PC-9 (cell line): ENCODE measurements at places on chromosomes 6 and 20.

- DNase-seq = no peak
Measured at GRCh38 chr6:166251655-166252054, 56.5 kb downstream of the PRR18 start.

DNA sequence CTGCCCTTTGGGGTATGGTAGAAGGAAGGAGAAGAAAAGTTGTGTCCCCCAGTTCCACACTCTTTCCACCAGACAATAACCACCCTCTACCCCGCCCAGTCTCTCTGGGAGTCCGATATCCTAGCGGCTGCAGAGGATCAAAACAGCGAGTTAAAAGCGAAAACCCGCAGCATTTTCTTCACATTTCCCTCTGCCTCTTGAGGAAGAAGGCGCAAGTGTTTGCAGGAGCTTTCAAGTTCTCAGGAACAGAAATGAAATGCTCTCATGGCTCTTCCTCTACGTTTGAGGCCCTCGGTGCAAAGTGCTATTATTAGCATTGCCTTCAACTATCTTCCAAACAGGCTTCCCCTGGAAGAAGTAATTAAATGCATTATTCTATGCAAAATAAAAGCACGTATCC is 52.2 kb upstream of the CCDC167 start:
- no peak for DNase-seq

GRCh38 chr6:165223101-165223500 is 86.3 kb downstream of the C6orf118 start:
- DNase-seq = no peak

GRCh38 chr20:52655395-52655794 is 316.8 kb upstream of the TSHZ2 start:
- DNase-seq = no peak

DNA sequence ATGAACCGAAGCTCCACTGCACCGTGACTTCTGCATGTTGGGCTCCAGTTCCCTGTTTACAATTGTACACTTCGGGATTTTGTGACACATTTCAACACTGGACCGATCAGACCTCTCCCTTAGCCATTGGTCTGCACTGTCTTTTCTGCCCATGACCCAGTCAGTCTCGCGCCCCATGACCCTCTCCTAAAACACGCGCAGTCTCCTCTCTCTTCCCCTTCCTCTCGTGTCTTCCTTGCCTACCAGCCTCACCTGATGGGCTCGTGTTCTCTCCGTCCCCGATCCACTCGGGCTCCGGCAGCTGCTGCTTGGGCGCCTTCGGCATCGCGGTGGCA is 535 bp upstream of the ABCF1 start:
- no peak for DNase-seq

DNA sequence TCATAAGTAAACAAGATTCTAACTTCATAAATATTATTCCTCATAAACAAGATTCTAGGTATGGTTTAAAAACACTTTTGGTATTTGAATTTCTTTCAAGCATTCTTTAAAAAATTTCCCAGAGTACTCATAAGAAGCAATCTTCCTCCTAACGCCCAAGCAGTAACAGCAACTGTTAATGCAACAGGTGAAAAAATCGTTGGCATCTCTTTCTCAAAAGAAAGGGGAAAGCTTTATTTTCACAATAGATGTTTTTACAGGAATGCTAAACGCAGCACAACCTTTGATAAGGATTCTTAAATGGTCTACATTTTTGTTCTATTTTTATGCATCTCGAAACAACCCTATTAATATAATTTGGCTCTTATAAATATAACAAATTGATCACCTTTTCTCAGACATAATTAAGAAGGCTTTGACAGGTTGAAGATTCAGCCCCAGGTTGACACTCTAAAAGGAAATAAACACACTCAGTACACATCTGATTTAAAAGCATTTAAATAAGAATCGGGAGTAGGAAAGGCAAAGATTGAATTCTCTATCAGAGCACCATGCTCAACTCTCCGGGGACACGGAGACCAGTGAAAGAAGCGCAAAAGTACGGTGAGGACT is 634 bp downstream of the AHI1 start:
- no peak for DNase-seq

GRCh38 chr6:30722280-30723112 is 2.3 kb downstream of the TUBB start:
- peak; percentile 72 for DNase-seq

- no peak for DNase-seq
Measured at GRCh38 chr6:23145781-23146180, 576.4 kb downstream of the HDGFL1 start.

GRCh38 chr6:133567636-133568035 is 321.3 kb upstream of the TCF21 start:
- no peak for DNase-seq

DNA sequence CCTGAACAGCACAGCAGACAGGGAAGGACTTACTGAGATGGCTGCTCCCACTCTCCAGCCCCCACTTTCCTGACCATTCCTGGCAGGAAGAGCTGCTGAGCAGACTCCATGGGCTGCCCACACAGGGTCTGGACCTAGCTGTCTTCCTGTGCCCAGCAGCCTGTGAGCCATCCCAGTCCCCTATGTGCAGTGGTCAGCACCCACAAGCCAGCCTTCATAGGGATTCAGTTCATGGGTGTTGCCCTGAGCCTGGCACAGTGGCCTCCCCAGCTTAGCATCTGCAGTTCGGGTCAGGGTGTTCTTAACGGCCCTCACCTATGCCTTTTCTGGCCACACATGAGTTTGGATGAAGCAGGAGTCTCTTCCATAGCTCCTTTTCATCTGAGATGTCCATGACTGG is 32.0 kb downstream of the UBD start:
- DNase-seq = no peak

GRCh38 chr6:28943557-28944411 is 20.0 kb upstream of the TRIM27 start:
- peak; percentile 81 for DNase-seq

GRCh38 chr20:35474303-35474871 is 19.0 kb downstream of the CEP250 start:
- DNase-seq = no peak

- no peak for DNase-seq
Measured at GRCh38 chr20:61684583-61685235, 381.0 kb downstream of the TAF4 start.

- no peak for DNase-seq
Measured at GRCh38 chr6:87289571-87289970, 32.8 kb upstream of the SMIM8 start.

DNA sequence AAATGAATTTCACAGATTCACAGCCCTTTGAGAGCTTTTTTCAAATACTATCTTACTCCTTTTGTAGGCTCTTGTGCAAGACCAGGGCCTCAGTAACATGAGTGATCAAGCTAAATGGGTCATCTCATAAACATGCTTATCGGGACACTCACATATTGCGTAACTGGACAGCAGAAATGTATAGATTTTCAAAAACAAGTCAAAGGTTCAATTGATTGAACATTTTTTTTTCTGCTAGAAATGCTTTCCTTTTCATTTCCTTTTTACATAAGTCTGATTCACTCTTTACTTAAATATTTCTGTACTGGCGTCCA is 8.7 kb upstream of the SALL4 start:
- DNase-seq = no peak

DNA sequence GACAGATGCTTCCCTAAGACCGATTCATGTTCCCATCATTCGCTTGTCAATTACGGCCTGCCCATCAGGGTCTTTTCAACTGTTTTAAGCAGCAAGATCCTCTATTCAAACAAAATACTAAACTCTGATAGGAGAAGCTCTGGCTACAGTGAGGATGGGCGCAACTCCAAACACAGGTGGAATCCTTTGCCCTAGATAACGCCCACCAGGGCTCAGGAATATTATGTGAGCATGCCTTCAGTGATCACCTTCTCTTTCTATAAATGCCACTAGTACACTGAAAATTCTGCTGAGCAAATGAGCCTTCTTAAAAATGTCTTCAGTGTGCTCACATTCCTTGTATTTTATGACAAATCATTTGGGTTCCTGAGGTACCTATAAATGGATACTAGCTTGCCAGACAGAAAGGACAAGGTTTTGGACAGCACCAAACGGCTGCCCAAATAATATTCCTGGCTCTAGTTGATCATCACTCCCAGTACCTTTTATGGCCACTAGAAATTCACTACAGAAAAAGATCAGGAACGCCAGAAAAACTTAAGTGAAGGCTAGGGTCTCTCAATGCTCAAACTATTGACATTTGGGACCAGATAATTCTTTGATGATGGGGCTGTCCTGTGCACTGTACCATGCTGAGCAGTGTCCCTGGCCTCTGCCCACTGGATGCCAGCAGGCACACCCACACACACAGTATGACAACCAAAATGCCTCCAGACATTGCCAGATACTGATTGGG is 13.1 kb downstream of the ZNF217 start:
- no peak for DNase-seq

GRCh38 chr6:21722510-21722909 is 129.0 kb downstream of the SOX4 start:
- DNase-seq = no peak

- peak; percentile 78 for DNase-seq
Measured at GRCh38 chr6:134757911-134758361, 192.0 kb downstream of the ALDH8A1 start.
